ENCODE measurements at places on chromosomes 5 and 9.

GRCh38 chr5:231661-232060 is 13.5 kb downstream of the SDHA start:
- DNase-seq = no peak

DNA sequence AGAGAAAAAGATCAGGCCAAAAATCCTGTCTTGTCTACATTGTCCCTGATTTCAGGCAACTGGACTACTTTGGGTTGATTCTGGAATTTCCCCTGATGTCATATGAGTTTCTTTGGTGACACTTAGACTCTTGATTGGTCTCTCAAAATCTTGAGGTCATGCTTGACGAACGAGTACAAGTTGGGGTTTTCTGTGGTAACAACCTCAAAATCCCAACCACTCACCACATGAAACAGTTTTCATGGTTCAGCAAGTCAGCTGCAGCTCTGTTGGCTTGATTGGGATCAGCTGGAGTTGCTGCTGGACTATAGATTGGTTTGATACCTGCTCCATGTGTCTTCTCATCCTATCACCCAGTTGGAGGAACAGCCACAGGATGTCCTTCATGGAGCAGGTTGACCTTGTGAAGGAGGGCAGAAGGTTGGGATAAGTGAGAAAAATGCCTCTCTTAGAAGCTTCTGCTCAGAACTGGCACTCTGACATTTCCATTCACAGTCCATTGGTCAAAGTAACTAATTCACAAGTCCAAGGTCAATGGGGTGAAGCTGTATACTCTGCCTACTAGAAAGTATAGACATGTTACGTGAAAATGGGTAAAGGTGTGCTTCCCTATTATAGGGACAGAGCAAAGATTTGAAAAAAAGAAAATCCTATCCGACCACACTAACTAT is 284.5 kb downstream of the SH3GL2 start:
- no peak for DNase-seq

GRCh38 chr5:135323227-135323626 is 75.8 kb downstream of the MACROH2A1 start:
- DNase-seq = no peak

DNA sequence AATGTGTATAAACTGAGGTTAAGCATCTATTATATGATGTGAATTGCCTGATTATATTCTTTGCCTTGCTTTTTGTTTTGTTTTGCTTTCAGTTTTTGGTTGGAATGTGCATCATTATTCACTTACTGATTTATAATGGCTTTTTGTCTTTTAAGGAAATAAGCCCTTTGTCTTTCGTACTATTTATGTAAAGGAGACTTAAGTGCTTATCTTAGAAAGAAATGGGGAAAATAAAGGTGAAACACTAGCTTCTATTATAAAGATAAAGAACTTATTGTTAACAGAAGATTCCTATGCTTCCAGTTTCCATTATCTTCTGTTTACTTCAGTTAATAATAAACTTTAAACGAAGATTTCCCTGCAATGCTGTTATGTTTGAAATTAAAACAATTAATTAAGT is 23.3 kb downstream of the COX7C start:
- DNase-seq = no peak

DNA sequence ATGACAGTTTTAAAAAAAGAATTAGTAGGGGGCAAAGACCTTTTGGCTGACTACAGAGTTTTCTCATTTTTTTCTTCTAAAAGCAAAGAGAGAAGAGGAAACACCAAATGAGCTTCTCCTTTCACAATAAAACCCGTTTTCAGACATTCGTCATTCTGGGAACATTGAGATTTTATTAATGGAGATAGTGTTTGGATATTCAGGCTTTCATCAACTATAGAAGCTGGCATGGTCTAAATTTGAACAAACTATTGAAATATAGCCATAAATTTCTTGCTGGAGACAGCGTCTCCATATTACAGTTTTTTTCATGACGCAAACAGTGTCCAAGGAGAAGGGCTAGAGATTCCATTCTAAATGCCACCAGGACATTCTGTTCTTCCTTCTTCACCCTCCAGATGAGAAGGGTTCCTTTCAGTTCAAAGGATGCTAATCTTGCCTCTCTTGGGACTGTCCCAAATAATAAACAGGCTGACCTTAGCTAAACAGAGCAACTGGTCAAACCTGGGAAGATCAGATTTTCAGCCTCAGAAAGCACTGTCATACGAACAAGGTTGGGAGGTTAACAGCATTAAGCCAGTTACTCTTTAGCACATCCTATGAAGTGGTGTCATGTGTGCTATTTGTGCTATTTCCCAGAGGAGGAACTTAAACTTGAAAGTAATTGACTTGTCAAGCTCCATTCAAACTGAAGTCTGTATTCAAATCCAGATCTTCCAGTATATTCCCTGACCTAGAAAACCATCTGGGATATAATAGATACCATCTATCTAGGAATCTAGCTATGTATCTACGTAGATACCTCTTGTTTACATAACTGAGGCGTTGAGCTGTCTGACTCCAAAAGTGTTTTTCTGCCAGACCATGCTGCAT is 125.6 kb downstream of the LPAR1 start:
- DNase-seq = no peak

Measured in T-helper 2 cell (primary cell).